Breast epithelium (tissue), 4 donors: ENCODE measurements at places on chromosomes 2 and 18.

- no peak for DNase-seq
These were observed 481.8 kb downstream of the DLGAP1 start for GRCh38 chr18:3973191-3973850.

DNA sequence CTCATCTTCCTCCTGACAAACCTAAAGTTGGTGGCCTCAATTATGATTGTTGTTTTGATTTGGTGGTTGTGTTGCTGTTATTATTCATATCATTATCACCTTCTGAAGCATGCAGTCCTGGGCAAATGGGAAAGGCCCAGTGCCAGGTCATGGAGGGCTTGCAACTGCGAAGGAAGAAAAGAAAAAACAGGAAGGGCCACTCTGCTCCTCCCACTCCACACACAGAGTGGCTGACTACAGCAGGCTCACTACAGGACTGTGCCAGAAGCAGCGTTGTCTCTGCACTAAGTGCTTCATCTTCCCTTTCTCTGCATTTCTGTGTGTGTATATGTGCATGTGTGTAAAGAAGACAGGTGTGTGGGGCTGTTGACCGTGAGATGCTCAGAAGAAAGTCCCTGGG, 231.9 kb downstream of the ANKRD30B start:
- DNase-seq, result no peak

- no peak for DNase-seq
These were observed 4.0 kb downstream of the NRXN1 start for GRCh38 chr2:51027968-51028367.

GRCh38 chr2:133508546-133509165, 59.6 kb downstream of the NCKAP5 start:
- no peak for DNase-seq

- no peak for DNase-seq
These were observed 114.9 kb downstream of the PMS1 start for GRCh38 chr2:189899101-189899500.

- DNase-seq, result no peak
These were observed 264.5 kb downstream of the BCL2 start for GRCh38 chr18:63054901-63055584.

DNA sequence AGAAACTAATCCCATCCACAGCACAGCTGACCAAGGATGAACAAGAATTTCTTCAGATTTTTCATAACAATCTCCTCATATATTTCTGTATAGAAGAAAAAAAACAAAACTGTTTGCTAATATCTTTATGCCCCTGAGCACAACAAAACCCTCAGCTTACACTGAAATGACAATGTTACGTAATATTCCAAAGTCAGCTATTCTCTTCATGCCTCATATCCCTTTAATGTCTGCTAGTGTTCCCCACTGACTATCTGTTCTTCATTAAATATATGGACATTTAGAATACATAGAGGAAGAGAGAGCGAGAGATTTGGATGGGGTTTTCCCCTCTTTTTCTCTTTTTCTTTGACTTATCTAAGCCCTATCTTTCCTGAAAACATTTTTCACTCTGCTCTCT, 87.9 kb upstream of the GULP1 start:
- no peak for DNase-seq

- DNase-seq, result no peak
These were observed 795 bp upstream of the CAPN10 start for GRCh38 chr2:240585681-240586197.

DNA sequence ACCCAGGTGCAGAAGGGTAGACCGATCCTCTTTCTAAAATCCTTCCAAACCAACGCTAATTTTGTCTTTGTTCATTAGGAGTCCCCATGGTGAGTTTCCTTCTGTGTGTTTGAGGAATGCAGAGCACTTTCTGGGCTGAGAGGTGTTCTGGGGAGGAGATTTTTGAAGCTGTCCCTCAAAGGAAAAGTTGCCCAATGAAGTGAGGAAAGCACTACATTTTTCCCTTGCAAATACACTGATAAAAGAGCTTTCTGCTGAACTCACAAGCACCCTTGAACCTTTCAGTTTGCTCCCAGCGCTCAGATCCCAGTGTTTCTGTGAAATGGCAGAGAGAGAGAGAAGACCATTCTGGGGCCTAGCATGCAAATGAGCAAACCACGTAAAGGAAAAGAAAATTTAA, 299.6 kb upstream of the FANCL start:
- no peak for DNase-seq

DNA sequence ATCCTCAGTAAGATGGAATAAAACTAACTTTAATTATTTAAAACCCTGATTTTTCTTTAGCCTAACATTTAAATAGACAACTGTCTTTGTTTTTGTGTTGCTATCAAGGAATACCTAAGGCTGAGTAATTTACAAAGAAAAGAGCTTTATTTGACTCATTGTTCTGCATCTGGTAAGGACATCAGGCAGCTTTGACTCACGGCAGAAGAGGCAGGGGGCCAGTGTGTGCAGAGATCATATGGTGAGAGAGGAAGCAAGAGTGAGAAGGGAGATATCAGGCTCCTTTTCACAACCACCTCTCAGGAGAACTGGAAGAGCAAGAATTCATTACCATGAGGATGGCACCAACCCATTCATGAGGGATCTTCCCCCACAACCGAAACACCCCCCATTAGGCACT, 64.6 kb upstream of the TFPI start:
- no peak for DNase-seq

DNA sequence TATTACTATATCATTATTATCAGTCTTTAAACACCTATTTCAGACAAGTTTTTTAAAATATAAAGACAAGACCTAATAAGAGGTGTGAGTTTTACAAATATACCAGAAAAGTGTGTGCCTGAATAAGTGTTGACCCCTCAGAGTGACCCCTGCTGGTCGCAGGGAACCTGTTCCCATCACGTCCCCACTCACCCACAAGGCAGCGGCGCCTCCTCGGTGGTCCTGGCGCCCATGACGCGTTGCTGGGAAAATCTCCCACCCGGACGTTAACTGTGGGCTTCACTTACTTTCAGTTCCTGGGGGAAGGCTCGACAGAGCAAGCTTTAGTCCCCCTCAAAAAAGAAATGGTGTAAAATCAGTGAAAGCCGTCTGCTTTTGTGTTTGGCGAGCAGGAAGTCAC, 93.5 kb downstream of the TMEM18 start:
- DNase-seq, result no peak

GRCh38 chr2:192206399-192206798, 11.7 kb upstream of the TMEFF2 start:
- DNase-seq, result no peak

DNA sequence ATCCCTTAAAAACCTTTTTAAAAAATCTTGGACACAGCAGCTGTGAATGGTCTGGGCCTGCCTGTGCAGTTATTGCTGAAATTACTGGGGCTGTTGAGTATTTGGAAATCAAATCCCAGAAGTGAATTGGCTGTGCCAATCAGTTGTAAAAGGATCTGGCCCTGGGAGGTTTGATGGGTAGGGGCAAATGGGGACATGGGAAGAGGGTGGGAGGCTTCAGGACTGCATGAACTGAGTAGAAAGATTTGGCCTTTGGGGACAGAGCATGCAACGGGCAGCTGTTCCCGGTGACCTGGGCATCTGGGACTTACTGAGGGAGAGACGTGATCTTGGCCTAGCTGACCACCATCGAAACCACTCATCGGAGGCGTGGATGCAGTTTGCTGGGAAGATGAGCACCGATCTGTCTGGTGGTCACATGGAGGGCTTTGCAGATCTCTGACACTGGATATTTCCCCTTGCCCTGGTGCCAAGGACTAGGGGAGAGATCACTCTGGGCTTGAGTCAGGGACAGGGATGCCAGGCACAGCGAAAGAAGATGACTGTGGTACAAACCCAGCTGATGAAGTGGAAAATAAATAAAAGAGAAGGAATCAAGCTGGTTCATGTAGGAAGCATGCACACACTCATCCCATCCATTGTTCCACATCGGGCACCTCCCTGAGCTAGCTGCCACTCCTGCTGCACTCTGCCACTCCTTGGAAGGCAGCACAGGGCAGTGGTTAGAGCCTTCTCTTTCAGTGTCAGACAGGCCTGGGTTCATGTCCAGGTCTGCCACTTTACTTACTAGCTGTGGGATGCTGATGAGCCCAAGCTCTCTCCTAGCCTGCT, 58.4 kb downstream of the SEMA4F start:
- DNase-seq, result no peak
